ENCODE measurements at places on chromosomes 3 and 15.

- no peak for DNase-seq
Measured at GRCh38 chr3:172324611-172325203, 123.5 kb downstream of the GHSR start.

- peak; percentile 39 for DNase-seq
Measured at GRCh38 chr3:107910713-107911259, 180.0 kb downstream of the CD47 start.

GRCh38 chr15:85947936-85948335, 131.7 kb upstream of the AGBL1 start:
- no peak for DNase-seq

DNA sequence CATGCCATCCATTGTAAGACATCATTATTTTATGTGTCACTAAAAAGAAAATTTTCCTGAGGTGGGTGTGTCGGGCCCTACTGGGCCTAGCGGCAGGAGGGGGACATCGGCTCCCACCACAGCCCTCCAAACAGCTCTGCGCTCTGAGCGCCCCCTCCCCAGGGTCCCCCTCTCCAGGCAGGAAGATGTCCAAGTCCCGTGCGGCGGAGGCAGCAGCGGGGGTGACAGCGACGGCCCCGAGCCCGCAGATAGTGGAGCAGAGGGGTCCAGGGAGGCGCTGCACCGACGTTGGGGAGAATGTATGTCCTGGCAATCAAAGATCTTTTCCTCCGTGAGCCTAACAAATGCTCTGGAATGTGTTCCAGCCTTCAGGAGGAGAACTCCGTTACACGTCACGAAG, 24.3 kb downstream of the GPR160 start:
- DNase-seq, result no peak

GRCh38 chr3:156630773-156631093, 43.7 kb upstream of the TIPARP start:
- DNase-seq, result no peak

GRCh38 chr15:68176601-68177000, 28.5 kb downstream of the CALML4 start:
- no peak for DNase-seq

GRCh38 chr15:65939901-65940617, 70.8 kb downstream of the RAB11A start:
- DNase-seq, result no peak

GRCh38 chr3:169260296-169260695, 403.2 kb downstream of the MECOM start:
- no peak for DNase-seq
